HCT116 (cell line): ENCODE measurements at places on chromosomes 5 and 9. TPM values are rescaled to one million over a fixed set of nuclear protein-coding genes. Genes with fewer than 3 reads are reported as not detected.

CNTFR gene
- not detected for total RNA-seq

PDZD2 gene
- total RNA-seq = 0.37 TPM

GHR gene
- total RNA-seq = not detected

DNA sequence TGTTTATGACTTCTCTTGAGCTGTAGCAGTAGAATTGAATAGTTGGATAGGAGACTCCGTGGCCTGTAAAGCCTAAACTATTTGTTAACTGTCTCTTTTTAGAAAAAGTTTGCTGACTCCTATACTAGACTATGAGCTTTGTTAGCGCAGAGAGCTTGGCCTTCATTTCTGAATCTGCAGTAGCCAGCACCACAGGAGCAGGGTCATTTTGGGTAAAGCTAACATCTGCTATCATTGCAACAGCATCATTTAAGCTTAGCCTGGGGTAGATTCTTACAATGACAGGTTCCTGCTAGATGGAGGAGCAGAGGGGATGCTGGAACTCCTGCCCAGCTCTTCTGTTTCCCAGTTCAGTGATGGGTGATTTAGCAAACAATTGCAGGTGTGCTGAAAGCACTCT lies 133.7 kb upstream of the ASTN2 start:
- DNase-seq = no peak

- no peak for DNase-seq
Measured at GRCh38 chr9:2874001-2874750, 30.3 kb upstream of the PUM3 start.

- no peak for DNase-seq
Measured at GRCh38 chr5:153617190-153617589, 126.7 kb downstream of the GRIA1 start.

DNA sequence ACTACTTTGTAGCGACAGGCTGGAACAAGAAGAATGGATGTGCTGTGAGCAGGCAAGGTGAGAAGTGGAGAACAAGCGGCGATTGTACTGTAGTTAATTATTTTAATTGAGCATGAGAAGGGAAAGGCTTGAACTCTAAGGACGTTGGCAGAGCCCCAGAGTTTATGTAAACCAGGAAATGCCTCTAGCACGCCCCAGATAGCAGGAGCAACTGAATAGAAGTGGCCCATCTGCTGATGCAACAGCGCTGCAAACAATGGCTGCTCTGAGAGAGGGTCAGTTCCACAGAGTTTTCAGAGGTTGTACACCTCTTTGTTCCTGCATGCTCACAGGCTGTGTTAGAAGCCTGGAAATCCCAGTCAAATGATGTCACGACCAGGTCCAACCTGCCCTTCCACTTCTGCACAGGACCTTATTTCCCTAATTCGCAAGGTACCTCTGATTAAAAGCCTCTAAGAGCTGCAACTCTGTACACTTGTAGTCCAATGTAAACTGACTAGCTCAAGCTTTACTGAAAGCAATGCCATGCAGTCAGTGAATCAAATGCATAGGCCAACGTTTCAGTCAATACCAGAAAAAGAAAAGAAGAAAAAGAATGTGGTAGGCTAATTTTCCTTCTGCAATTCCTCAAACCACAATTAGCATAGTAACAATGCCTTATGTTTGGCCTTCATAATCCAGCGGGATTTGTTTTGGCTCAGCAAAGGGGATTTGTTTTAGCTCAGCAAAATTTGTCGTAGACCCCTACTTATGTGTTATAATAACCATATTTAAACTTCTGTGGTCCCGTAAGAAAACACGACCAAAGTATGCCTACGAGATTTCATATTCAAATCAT lies 119.6 kb upstream of the RETREG1 start:
- DNase-seq = peak; percentile 24

- no peak for DNase-seq
Measured at GRCh38 chr9:96169484-96169883, 132.5 kb downstream of the HSD17B3 start.

- no peak for DNase-seq
Measured at GRCh38 chr9:111840442-111840841, 45.7 kb upstream of the SHOC1 start.

- DNase-seq = no peak
Measured at GRCh38 chr9:131037335-131038255, 28.6 kb downstream of the LAMC3 start.

DNA sequence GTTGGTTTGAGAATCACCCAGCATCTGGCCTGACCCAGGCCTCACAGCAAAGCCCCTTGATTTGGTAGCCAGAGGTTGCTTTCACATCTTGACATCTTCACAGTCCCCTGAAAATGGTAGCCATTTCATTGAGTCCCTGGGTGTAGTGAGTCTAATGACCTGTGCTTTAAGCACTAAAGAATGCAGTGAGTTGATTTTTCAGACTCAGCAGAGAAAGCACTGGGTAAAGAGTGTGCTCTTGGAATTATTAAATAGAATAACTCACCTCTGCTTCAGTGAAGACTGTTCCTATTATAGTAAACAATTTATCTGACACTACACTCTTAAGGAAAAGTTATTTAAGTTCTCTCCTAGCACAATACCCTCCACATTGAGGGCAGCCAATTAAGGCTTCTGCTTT lies 56.2 kb downstream of the PTCD2 start:
- no peak for DNase-seq

GRCh38 chr5:54905246-54905795 lies 80.1 kb downstream of the ESM1 start:
- no peak for DNase-seq

DNA sequence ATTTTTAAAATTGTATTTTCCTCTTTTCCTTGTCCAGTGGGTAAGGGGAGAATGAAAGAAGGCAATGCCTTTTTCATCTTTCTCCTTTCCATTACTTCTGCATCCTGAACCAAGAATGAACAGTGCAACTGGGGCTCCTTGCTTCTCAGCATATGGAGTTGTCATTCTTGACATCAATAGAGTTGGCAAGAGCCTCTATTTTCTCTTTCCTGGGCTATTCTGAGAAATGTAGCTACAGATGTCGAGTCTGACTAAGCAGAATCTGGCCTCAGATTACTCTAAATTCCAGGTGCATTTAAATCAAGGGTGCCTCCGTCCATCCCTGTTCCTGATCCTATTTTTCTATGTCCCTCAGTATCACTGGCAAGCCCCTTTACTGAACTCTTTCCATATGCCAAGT lies 244.8 kb downstream of the GLIS3 start:
- no peak for DNase-seq

DNA sequence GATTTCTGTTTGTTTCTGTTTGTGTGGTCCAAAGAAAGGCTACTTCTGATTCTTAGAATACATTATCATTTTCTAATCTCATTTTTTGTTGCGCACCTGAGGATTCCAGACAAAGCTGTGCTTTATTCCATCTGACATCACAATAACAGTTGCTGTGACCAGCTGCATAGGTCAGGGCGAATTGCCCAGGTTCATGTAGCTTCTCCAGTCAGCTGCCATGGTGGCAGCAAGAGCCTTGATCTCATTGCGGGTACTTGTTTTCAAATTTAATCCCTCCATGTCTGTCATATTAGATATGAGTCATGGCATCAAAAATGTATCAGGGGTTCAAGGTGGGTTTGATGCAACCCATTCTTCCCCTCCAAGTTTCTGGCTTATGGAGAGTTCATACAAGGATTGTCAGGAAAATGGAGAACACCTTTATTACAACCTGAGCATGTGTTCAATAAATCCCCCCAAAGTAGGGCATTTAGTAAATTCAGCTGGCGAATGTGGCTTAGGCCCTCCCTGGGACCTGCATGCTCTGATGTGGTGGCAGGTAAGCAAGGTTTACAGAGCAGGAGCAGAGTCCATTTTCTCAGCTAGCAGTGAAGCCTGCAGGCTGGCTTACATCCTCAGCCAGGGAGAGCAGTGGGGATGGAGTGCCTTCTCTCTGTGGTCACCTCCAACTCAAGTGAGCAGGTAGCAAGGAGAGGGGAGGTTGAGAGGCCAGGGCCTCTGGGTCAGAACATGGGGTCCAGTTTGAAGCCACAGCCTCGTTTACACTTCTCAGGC lies 13.9 kb downstream of the CAVIN4 start:
- no peak for DNase-seq

GRCh38 chr5:75052192-75053053 lies at the start of gene GCNT4:
Gene GCNT4, minus strand, starts transcription at chr5:75052558. Its CDS starts 22,521 bp downstream, at chr5:75030037.
- DNase-seq = no peak

DNA sequence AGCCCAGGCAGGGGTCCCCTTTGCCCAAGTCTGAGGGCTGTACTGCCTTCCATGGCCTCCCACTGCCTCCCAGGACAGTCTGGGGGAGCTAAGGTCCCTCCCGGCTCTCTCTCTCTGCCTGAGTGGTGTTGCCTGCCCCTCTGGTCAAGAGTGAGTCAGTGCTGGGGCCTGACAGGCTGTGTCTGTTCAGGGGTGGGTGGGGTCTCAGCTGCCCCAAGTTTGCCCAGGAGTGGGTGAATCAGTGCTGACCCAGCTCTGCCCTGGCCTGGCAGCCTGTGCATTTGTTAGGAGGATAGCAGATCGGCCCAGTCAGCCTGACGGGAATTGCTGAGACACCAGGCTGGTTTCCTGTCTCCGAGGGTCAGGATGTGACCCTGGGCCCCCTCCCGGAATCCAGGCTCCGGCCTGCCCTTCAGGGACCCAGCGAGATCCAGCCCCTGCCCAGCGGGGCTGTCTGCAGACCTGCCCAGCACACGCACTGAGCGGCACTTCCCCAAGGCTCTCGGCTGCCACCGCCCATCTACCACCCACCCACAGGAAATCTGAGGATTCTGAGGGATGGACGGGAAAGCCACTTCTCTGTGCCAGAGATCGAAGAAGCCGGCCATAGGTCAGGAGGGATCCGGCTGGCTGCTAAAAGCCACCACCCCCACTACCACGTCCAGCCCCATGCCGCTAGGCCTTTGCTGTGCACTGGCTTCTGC lies 15.9 kb downstream of the ENG start:
- DNase-seq = no peak

- DNase-seq = no peak
Measured at GRCh38 chr5:135312255-135312935, 86.6 kb downstream of the MACROH2A1 start.
